ENCODE measurements at places on chromosomes 7 and 10. TPM values are rescaled to one million over a fixed set of nuclear protein-coding genes. Genes with fewer than 3 reads are reported as not detected.

- no peak for DNase-seq
These were observed 346.5 kb upstream of the CACNA2D1 start for GRCh38 chr7:82789883-82790609.

DNA sequence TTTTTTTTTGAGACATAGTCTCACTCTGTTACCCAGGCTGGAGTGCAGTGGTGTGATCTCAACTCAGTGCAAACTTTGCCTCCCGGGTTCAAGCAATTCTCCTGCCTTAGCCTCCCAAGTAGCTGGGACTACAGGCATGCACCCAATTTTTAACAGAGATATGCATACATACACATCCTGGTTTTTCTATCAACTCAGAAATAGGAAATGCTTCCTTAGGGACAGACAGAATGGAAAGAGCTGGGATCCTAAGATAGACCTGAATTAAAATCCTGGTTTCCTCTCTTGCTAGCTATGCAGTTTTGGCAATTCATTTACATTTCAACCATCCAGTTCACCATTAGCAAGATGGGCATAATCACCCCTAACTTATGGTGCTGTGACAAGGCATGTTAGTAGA lies 347.5 kb downstream of the GPAM start:
- no peak for DNase-seq

DNA sequence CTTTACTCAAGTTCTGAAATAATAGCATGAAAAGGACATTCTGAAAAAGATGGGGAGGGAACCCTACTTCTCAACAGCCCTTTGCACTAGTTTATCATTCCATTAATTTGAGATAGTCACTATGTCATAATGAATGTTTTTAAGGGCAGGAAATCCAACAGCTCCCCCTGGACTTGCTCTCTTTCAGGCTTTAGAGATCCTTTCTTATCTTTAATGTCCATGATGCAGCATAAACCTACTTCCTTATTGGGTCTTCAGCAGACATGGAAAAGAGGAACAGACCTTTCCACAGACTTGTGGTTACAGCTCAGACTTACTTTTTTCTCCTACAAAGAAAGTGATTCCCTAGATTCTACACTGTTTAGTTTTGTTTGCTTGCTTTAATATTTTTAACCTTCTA lies 87.3 kb downstream of the IDE start:
- DNase-seq, result no peak

DNA sequence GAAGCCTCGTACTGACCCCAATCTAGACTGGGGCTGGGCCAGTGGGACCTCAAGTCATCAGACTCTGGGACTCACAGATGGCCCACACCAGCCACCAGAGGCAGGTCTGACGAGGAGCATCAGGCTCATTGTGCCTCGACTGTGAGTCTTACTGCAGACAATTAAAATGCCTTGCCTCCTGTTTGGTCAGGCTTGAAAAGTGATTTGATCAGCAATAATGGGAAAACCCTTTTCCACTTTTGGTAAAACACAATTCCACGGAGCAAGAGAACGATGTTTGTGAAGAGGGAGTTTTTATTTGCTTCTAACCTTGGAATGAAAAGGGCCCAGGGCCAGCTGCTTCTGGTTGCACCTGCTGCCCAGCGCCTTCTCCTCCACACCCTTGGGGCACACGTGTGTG lies 43.9 kb downstream of the C10orf143 start:
- DNase-seq, result no peak

DNA sequence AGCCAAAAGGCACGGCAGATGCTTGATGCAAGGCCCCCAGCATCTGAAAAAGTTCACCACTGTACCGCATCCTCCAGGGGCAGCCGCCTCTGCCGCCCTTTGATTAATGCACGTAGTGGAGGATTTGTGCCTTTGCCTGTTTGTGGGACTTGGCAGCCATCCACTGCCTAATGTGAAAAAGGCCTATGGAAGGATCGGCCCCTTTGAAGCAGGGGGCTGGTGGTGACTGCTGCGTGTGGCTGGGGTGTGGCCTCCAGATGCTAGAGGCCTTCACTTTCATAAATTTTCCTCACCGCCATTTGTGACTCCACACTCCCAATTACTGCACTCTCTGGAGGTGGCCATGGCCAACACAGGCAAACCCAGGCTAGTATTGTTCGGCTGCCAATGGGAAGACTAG lies 226.0 kb downstream of the BMPER start:
- DNase-seq, result no peak

- no peak for DNase-seq
These were observed 319.3 kb downstream of the CAMK1D start for GRCh38 chr10:12668634-12669033.

DNA sequence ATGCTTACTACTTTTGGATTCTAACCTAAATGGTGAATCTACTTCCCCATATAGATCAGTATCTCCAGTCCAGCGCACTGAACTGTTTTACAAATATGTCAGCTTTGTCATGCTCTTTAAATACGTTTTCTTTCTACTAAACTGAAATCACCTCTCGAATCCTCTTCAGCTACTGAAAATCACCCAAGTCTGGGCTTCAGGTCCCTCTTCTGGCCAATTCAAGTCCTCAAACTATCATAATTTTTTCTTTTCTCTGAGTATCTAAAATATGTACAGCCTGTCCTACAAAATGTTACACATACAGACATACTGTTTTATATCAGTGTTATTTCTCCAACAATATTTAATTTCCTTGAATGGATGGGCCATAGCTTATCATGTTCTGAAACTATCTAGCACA lies 84.2 kb downstream of the CACNA2D1 start:
- DNase-seq, result no peak

DNA sequence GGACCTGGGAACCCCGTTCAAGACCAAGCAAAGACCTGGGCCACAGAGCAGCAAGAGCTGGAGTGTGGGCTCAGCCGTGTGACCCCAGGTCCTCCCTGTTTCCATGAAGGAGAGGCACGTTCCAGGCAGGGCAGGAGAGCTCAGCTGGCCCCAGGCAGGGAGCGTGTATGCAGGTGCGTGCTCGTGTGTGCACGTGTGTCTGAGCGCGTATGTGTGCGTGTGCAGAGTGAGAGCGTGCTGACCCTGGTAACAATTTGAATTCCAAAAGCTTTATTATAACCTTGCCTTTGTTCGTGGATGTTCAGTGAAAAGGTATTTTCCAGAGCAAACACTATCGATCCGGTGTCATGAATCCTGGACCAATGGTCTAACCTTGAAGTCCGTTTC lies 54.6 kb downstream of the FOXL3 start:
- no peak for DNase-seq

GRCh38 chr7:7921830-7922229 lies 46.8 kb upstream of the GLCCI1 start:
- DNase-seq, result no peak

- no peak for DNase-seq
These were observed 33.9 kb upstream of the SPOCK2 start for GRCh38 chr10:72122221-72122620.

GRCh38 chr7:137296576-137296975 lies 47.0 kb downstream of the PTN start:
- no peak for DNase-seq

GRCh38 chr7:18201350-18201749 lies 173.7 kb upstream of the PRPS1L1 start:
- no peak for DNase-seq

GRCh38 chr10:48231699-48232315 lies 42.7 kb downstream of the FRMPD2 start:
- no peak for DNase-seq

DNA sequence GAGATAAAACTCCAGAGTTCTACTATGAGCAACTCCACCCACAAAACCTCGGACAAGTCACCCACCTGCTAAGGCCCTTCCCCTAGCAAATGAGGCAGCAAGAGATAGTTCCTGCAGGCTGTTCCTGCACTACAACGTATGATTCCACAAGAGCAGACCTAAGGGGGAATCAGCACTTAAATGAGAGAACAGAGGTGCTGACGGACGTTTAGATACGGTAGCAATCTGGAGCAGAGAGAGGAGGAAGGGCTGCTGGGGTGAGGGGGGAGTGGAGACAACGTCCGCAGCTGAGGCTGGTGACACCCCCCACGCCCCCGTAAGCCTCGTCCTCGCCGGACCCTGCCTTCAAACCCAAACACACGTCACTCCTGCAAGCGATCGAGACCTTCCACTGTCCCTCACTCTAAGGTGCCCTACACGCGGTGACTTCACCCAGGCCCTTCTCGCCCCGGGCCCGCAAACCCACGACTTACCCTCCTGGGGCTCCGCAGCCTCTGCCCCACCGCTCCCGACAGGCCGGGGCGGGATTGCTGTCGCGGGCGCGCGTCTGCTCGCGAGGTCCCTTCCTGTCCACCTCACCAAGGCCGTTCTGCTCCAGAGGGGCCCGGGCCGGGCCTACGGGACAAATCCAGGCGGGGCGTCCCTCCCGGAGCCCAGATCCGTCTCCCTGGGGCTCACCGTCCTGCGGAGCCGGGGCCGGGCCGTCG lies 635 bp downstream of the ZNF12 start:
- DNase-seq, result no peak

- no peak for DNase-seq
These were observed 25.7 kb downstream of the CHST3 start for GRCh38 chr10:71989661-71990454.

GRCh38 chr10:51046654-51047053 lies 27.6 kb upstream of the PRKG1 start:
- no peak for DNase-seq

GRCh38 chr10:61329854-61330253 lies 123.3 kb downstream of the TMEM26 start:
- DNase-seq, result no peak

- no peak for DNase-seq
These were observed 21.2 kb downstream of the ASB15 start for GRCh38 chr7:123622660-123623386.

GRCh38 chr10:51649064-51649463 lies 50.3 kb downstream of the CSTF2T start:
- DNase-seq, result no peak

DNA sequence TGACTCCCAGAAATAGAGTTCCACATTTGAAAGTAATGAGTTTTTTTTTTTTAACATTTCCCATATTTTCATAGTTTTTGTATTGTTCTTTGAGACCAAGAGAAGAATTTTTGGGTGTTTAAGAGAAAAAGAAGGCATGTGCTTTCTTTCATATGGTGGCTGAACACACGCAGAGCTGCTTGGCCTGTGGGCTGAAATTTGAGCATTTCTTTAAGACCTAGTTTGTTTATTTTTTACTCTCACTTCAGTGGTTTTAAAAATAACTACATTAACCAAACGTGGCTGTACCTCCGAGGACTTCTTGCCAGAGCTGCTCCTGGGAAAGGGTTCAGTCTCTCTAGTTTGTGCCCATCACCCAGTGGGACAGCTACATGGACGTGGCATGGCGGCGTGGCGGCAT lies 58.3 kb downstream of the INPP5A start:
- DNase-seq, result no peak

- DNase-seq, result no peak
These were observed 112.5 kb upstream of the GHITM start for GRCh38 chr10:84026821-84027257.

DNA sequence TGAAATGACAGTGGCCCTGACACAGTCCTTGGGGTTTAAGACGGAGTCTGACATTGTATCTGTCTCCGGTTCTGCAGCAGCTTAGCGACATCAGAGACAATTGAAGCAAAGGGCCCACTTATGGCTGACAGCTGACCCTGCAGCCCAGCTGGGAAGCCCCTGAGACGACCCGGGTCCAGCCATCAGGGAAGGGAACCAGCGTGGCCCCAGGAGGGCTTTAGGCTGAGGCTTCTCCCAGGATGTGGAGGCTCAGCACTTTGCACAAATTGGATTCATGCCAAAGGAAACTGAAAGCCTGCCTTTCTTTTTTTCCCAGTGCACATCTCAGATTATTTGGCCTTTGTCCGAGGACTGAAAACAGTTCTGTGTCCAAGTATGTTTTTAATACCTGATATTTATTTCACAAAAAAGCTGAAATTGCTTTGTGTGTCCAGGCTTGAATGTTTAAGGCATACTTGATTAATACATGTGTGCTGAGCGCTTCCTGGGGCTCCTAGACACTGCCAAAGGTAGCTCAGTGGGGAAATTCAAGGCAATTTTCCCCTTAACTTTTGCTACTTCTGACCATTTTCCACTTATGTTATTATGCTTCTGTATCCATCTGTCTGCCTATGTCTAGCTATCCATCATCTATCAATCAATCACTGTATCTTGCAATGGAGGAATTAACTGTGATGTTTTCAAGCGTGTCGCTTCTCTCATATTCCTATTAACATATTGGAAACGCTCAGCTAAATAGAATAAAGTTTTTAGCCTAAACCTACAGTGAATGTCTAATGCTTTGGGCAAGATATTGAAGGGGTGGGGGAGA lies 34.8 kb downstream of the KLF6 start:
- no peak for DNase-seq

- no peak for DNase-seq
These were observed 221.4 kb downstream of the ADARB2 start for GRCh38 chr10:1515780-1516491.

- no peak for DNase-seq
These were observed 35.0 kb downstream of the UNC5B start for GRCh38 chr10:71247414-71247705.

GRCh38 chr7:386385-386784 lies 96.4 kb downstream of the FOXL3 start:
- no peak for DNase-seq

- DNase-seq, result peak; percentile 48
These were observed 656 bp upstream of the CNNM2 start for GRCh38 chr10:102917314-102917961.

The ANKRD30A gene
- total RNA-seq, result not detected

The TEX47 gene
- not detected for total RNA-seq

The TMEM184A gene
- 56.7 TPM for total RNA-seq

The CCDC7 gene
- total RNA-seq, result 31.3 TPM

The FAM53B gene
- 32.2 TPM for total RNA-seq

The ASAH2B gene
- 2.5 TPM for total RNA-seq

The ADRB1 gene
- total RNA-seq, result not detected

The ABCA13 gene
- total RNA-seq, result 9.8 TPM

The MMD2 gene
- total RNA-seq, result not detected

The PANK1 gene
- total RNA-seq, result 5.8 TPM

Measured in esophagus squamous epithelium (tissue), 5 donors.